ENCODE measurements at places on chromosomes 7 and 10.

GRCh38 chr7:143258831-143259230 is 4.4 kb upstream of the GSTK1 start:
- no peak for DNase-seq

GRCh38 chr10:95820363-95820762 is 64.4 kb downstream of the ENTPD1 start:
- no peak for DNase-seq

DNA sequence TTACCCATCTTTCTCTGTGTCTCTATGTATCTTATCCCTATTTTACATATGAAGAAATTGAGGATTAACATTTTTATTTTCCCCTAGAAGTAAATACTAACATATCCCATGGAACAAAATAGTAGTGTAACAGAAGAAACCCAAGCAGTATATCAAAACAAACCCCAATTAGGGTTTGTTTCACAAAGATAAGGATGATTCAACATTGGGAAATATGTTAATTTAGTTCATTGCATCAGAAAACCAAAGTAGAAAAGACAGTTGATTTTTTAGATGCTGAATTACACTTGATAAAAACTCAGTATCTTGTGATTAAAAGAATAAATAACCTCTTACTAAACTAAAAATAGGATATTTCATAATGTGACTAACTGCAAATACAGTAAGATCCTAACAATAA is 87.8 kb downstream of the GLCCI1 start:
- DNase-seq: peak; percentile 37

GRCh38 chr10:75592151-75592787 is 160.8 kb downstream of the LRMDA start:
- DNase-seq: no peak

DNA sequence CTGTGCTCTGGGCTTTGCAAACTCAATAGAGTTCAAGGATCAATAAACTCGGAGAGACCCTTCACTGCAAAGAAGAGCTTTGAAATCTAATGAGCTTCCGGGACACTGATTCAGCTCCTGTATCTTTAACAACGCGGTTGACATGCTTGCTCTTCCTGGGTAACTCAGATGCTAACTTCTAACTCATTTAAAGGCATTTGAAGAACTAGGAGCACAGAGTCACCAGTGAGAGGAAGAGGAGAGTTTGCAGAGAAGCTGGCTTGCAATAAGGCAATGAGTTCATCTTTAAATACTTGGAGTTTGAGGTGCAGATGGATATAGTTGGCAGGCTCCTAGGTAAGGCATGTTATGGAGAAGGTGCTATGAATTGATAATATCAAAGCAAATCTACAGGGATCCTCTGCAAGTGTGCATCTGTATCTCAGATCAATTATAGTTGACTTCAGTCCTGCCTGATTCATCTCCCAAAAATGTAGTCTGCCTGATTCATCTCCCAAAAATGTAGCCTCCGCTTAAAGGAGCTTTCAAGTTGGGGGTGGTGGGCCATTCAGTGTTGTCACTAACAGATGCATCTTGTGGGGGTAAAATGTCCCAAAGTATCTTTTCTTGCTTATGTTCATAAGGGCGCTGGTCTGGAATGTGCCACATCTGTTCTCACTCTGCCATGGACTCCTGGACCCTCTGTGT is 182.5 kb upstream of the PRSS58 start:
- peak; percentile 89 for DNase-seq

DNA sequence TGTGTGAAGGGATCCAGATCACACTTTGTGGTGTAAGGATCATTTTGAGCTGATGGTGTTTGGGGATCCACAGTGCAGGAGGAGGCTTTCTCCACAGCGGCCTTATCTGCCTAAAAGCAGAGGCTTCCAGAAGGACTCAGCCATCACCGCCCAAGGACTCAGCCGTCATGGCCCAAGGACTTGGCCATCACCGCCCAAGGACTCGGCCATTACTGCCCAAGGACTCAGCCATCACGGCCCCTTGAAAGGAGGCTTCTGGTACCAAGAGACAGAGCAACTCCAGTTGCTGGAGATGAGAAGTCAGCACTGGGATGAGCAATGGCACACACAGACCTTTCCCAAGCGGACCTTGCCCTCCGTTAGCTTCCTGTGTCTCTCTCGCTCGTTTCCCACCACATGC is 6.0 kb upstream of the CFAP46 start:
- no peak for DNase-seq

GRCh38 chr10:132100091-132100481 is 34.3 kb downstream of the JAKMIP3 start:
- no peak for DNase-seq

DNA sequence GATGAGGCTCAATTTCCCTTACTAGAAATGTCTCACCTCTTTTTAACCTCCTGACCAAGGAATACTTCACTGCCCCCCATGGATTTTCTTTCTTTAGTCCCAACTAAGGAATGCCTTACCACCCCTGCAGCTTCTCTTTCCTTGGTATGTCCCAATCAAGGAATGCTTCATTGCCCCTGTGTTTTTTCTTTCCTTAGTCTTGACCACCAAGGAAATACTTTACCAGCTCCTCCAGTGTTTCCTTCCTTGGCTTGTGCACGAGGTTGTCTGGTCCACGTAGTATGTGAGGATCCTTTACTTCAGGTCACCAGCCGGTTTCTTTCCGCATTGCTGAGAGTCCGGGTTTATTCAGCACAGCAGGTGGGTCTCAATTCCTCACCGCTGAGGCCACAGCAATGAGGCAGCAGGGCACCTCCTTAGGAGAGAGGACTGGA is 59.3 kb downstream of the CYP2C9 start:
- no peak for DNase-seq

- peak; percentile 80 for DNase-seq
Measured at GRCh38 chr7:80392229-80393169, 119.4 kb downstream of the GNAT3 start.

GRCh38 chr10:77501152-77501845 is 136.3 kb downstream of the KCNMA1 start:
- DNase-seq: peak; percentile 95

GRCh38 chr10:123859653-123860050 is 32.0 kb downstream of the CPXM2 start:
- DNase-seq: no peak

DNA sequence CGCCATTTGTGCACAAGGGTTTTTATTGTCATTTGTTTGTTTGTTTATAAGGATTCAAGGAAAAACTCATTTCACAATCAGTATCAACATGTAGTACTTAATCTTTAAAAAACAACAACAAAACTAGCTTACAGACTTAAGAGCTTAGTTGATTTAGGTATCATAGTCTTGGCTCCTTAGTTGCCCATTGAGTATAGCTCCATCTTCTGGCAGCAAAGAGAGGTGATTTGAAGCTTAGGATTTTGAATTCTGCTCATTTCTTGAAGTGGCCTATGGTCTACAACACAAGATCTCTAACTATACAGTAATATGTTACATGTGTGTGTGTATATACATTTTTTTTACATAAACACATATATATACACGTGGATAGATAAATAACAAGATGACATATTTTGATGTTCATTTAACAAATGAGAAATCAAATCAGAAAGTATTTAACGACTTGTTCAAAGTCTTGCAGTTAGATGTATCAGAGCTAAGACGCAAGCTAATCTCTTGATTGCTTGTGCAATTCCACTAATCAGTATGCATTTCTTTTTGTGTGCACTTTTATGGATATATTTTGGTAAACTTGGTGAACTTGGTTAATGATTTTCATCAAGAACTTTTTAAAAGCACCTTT is 307.3 kb downstream of the CAMK1D start:
- peak; percentile 81 for DNase-seq

GRCh38 chr10:95524358-95525032 is 36.7 kb downstream of the SORBS1 start:
- DNase-seq: no peak

- DNase-seq: no peak
Measured at GRCh38 chr7:100884736-100885439, 4.6 kb downstream of the UFSP1 start.

- peak; percentile 18 for DNase-seq
Measured at GRCh38 chr10:125201108-125201524, 40.8 kb upstream of the CTBP2 start.

DNA sequence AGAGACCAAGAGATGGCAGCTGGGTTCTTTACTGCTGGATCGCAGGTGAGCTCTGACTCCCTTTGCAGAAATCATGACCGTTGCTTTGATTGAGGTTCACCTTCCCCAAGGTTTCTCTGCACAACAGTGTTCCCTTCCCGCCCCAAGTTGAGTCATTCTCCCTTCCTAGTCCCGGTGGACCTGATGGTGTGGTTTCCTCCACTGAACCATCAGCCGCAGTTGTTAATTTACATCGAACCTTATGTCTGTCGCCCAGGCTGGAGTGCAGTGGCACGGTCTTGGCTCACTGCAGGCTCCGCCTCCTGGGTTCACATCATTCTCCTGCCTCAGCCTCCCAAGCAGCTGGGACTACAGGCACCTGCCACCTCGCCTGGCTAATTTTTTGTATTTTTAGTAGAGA is 5.8 kb downstream of the ZSCAN25 start:
- DNase-seq: no peak

- no peak for DNase-seq
Measured at GRCh38 chr7:33433357-33433756, 304.0 kb downstream of the BBS9 start.

GRCh38 chr7:93016681-93017381 is 100.9 kb downstream of the SAMD9 start:
- DNase-seq: peak; percentile 17

DNA sequence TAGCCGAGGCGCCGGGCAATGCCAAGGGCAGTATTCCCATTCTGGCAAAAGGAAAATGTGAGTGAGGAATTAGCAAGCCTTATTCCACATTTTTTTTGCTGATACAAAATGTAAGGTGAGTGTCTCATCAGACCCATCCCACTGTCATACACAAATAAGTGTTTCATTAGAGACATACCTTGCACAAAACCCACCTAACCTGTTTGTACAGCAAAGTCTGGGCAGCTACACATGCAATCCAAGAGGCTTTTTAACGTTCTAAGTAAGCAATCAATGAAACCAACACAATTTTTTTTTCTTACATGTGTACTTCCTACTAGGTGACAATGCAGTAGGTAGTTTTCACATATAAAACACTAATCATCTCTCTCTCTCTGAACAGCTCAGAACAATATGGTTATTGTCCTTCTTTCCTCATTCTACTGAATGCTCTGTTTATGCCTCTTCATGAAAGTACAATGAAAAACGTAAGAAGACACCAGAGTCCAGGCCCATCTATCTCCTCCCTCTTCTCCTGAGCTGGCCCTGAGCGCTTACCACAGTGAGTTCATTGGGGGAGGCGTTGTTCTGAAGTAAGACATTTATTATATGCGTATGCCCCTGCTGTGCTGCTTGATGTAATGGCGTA is 217.2 kb downstream of the ANK3 start:
- no peak for DNase-seq

GRCh38 chr10:772227-772637 is 82.8 kb upstream of the DIP2C start:
- DNase-seq: no peak

GRCh38 chr10:126157189-126157588 is 231.1 kb downstream of the ADAM12 start:
- no peak for DNase-seq

GRCh38 chr10:58951746-58952145 is 224.7 kb upstream of the PHYHIPL start:
- no peak for DNase-seq

DNA sequence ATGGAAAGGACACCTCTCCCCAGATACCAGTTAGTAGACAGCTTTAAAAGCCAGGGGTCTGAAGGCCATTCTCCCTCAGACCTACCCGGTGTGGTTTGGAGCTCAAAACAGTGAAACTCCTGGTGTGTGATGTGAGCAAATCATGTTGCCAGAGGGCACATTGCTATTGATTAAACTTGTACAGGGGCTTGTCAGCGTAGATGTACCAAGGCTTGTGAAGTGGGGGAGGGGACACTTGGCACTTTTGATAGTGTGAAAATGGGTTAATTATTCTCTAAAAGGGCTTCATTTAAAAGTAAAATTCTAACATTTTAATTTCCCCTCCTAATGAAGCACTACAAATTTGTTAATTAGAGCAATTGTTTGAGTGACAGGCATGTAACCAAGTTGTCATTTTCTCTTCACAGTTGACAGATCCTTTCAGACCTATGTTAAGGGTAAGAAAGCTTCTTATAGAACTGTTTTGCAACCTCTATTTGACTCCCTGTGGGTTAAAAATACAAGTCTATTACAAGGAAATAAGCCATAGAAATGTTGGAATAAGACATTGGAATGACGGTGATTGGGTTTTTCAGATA is 356.9 kb upstream of the GALNT17 start:
- no peak for DNase-seq

DNA sequence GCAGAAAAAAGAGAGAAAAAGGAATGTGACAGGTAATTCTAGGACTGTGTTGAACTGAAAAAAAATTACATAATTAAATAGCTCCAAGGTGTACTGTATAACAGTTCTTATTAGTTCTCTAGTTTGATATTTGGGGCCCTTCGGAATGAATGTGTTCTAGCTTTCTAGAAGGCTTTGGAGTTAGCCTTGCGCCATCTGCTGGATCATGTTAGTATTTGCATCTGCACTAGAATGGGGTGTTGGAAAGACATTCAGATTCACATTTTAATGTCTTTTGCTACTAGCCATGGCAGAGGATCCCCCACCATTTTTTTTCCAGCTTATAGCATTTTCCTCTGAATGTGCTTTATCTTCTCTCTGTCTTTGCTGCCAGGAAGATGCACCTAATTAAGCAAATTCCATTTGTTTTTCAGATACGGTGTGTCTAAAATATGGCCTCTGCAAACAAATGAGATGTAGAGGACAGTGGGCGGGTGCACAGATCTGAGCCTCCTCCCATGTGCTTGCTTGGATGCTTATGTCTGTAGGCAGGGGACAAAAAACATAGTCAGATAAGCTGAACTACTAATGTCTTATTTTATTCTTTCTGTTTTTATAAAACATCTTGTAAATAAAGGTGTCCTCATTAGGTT is 238.5 kb downstream of the PHF14 start:
- DNase-seq: peak; percentile 48

DNA sequence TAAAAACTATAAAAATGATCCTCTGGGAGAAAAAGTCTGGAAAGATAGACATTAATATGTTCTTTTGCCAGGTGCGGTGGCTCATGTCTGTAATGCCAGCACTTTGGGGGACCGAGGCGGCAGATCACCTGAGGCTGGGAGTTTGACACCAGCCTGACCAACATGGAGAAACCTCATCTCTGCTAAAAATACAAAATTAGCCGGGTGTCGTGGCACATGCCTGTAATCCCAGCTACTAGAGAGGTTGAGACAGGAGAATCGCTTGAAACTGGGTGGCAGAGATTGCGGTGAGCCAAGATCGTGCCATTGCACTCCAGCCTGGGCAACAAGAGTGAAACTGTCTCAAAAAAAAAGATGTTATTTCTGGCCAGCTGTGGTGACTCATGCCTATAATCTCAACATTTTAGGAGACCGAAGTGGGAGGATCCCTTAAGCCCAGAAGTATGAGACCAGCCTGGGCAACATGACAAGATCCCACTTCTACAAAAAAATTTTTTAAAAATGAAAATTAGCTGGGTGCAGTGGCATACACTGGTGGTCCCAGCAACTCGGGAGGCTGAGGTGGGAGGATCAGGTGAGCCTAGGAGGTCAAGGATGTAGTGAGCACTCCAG is 101.9 kb upstream of the LRRN3 start:
- no peak for DNase-seq
